ENCODE measurements at places on chromosomes 1 and 21. TPM values are rescaled to one million over a fixed set of nuclear protein-coding genes. Genes with fewer than 3 reads are reported as not detected.

- DNase-seq = no peak
Measured at GRCh38 chr1:47003896-47004403, 19.5 kb upstream of the CYP4X1 start.

DNA sequence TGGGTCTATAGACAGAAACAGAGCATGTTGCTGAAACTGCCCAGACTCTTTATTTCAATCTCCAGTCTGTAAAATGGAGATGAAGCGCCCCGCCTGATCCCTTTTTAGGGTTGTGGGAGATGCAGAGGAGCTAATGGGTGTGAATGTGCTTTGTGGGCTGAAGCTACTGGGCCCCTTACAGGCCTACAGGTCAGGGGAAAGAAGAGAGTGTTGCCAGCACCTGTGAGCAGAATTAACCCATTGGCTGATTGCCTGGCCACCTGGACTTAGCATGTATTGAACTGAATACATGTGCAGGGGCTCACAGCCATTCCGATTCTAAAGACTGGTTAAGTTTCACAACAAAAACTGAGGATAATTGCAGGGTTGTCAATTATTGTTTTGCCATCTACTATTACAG, 13.9 kb upstream of the ATF3 start:
- DNase-seq = no peak

Gene DMRTA2
- total RNA-seq = not detected

GRCh38 chr1:107009281-107009680, 47.2 kb upstream of the PRMT6 start:
- no peak for DNase-seq

DNA sequence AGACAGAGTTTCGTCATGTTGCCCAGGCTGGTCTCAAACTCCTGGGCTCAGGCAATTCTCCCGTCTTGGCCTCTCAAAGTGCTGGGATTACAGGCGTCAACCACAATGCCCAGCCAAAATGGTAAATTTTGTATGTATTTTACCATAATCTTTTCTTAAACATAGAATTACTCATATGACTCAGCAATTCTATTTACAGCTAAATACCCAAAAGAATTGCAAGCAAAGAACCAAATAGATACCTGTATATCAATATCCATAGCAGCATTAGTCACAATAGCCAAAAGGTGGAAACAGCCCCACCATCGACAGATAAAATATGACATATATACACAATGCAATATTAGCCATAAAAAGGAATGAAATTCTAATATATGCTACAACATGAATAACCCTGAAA, 36.5 kb downstream of the TESK2 start:
- no peak for DNase-seq

Gene CNKSR1
- 0.80 TPM for total RNA-seq

- DNase-seq = no peak
Measured at GRCh38 chr1:173084292-173084691, 33.6 kb upstream of the TNFSF18 start.

- no peak for DNase-seq
Measured at GRCh38 chr1:115726570-115726969, 41.9 kb downstream of the CASQ2 start.

GRCh38 chr1:58783090-58783992, 506 bp downstream of the JUN start:
- DNase-seq = peak; percentile 95

GRCh38 chr1:32863881-32864245, 6.8 kb downstream of the FNDC5 start:
- DNase-seq = no peak

- DNase-seq = no peak
Measured at GRCh38 chr1:100178091-100178490, at the start of gene LRRC39. TSS of gene LRRC39 (minus strand) at chr1:100178256. CDS start at chr1:100168516, 9,740 bp downstream.

Gene GPX7
- total RNA-seq = 83.8 TPM

Gene SPRR5
- total RNA-seq = not detected

GRCh38 chr1:215423288-215423687, 143.8 kb upstream of the KCTD3 start:
- DNase-seq = no peak

Gene HTR6
- total RNA-seq = not detected

GRCh38 chr21:34613679-34614627, 960 bp downstream of the RCAN1 start:
- DNase-seq = no peak

Data from chondrocyte (in vitro differentiated cells).